ENCODE measurements at places on chromosomes 2 and 18.

- ATAC-seq = peak; percentile 100
Observed at GRCh38 chr2:200525882-200526651, at the start of gene SGO2. SGO2 (plus strand) TSS chr2:200526207; CDS start chr2:200532976, 6,769 bp downstream.

- no peak for ATAC-seq
Observed at GRCh38 chr18:25962176-25962575, 128.2 kb downstream of the SS18 start.

DNA sequence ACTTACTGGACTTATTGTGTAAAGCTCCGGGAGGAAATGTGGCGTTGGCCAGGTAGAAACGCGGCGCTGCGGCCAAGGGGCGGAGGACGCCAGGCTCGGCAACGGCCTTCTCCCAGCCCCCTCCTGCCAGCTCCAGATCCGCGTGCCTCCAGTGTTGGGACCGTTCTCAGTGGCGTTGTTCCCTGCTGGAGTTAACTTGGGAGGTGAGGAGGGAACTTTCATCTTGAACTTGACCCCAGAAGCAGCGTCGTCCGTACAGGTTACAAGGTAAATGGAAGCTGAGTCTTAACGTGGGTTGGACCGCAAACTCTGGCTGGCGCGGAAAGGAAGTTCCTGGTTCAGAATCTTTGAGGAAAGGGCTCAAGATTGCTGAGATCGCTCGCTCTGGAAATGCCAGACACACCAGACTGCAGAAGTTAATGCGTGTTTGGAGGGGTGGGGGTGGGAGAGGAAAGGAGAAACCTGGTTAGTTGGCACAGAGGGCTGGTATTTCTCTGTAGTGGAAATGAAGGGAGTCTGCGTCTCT, 1.3 kb downstream of the TANC1 start:
- ATAC-seq = no peak

GRCh38 chr2:156470975-156471583, 34.9 kb downstream of the GPD2 start:
- ATAC-seq = no peak

- ATAC-seq = no peak
Observed at GRCh38 chr18:68448736-68449135, 266.2 kb downstream of the TMX3 start.

DNA sequence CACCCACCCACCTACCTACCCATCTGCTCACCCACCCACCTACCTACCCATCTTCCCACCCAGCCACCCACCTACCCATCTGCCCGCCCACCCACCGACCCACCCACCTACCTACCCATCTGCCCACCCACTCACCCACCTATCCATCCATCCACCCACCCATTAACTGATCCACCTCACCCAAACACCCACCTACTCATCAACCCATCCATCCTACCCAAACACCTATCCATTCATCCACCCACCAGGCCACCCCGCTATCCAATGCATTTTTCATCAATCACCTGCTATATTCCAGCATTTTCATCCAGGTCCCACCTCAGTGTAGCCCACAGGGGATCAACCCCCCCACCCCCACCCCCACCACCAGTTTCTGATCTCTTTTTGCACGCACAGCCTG, 121.8 kb downstream of the GLI2 start:
- ATAC-seq = no peak

- no peak for ATAC-seq
Observed at GRCh38 chr2:29226375-29226774, 111.2 kb downstream of the CLIP4 start.

GRCh38 chr2:80852079-80852807, 547.7 kb upstream of the LRRTM1 start:
- ATAC-seq = no peak

GRCh38 chr2:119644186-119644585, 34.8 kb upstream of the TMEM177 start:
- no peak for ATAC-seq

- ATAC-seq = no peak
Observed at GRCh38 chr2:63484481-63484880, 103.8 kb downstream of the WDPCP start.

GRCh38 chr18:36580874-36581750, 247.7 kb downstream of the TPGS2 start:
- no peak for ATAC-seq

GRCh38 chr2:55103046-55103445, 52.8 kb upstream of the RTN4 start:
- ATAC-seq = no peak

DNA sequence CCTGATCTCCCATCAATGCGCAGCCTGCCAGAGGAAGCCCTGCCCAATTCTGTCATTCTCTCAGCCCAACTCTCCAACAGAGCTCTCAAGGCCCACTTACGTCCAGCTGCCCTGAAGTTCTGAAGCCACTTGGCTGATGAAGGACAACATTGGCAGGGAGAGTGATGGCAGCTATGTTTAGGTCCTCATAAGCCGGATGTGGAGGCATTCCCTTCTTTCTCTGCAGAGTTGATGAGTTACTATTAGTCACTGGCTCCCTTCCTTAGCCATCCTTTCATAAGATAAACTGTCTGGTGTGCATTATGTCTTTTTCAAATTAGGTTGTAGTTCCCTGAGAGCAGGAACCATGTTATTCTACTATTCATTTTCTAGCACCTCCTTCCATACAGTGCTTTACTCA, 22.5 kb upstream of the TACR1 start:
- no peak for ATAC-seq

DNA sequence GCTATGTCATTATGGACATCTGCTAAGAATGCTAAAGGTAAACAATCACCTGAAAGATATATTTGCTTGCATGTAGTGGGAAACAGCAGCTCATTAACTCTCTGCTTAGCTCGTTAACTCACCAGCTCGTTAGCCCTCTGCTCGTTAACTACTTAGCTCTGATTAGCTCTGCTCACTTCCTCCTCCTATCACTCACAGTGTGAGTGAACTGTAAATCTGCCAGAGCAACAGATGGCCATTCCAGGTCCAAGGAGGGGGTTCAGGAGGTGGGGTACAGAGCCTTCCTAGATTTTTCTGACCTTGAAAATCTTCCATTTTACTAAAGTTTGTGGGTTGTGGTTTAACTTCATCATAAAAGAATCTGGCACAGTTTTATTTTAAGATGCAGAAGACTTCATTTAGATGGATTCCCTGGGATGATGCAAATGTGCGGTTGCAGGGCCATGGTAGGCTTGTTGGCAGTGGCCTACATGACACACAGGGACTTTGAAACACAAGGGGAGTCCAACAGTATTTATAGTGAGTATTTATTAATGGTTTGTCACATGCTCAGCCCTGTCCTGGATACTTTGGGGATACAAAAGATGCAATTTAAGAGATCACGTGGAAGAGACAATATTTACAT, 1633.7 kb upstream of the CELF4 start:
- no peak for ATAC-seq

DNA sequence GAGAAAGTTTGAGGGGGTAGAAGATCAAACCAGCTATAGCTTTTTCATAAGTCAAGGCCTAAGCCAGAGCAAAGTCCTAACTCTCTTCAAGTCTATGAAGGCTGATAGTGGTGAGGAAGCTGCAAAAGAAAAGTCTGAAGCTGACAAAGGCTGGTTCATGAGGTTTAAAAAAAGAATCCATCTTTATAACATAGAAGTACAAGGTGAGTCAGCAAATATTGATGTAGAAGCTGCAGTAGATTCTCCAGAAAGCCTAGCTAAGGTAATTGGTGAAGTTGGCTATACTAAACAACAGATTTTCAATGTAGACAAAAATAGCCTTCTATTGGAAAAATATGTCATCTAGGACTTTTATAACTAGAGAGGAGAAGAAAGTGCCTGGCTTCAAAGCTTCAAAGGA, 141.4 kb upstream of the ZNF521 start:
- ATAC-seq = no peak

GRCh38 chr2:101617188-101617587, 80.3 kb upstream of the MAP4K4 start:
- no peak for ATAC-seq

DNA sequence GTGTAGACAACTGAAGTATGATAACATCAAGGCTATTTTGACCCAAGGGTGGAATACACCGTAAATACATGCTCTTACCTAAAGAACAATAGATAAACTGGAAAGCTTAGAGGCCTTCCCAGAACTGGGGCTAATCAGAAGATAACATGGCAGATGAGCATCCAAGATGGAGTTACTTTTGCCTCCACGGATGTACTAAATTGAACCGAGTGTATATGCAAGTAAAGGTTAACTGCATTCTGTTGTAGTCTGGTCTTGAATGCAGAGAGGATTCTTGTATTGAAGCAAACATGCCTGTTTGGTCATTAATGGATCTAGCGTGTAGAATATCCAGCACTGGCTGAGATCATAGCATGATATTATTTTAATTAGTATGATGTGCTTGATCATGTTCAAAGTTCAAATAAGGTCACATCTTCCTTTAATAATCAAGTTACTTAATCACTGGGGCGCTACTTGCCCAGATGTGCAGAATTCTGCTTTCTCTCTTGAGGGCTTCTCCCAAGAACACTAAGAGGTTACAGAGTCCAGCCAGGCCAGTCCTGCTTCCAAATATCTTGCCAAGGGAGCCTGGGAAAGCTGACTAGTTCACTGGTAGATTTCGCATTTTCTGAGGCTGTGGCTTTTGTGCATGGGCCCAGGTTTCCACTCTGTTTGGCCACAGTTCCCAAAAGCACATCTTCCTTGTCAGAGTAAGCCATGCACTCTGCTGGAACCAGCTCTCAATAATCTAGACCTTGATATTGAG, 37.5 kb upstream of the ACSL3 start:
- ATAC-seq = peak; percentile 8

- no peak for ATAC-seq
Observed at GRCh38 chr2:230685178-230685577, 27.5 kb upstream of the CAB39 start.

- ATAC-seq = no peak
Observed at GRCh38 chr2:30403592-30404312, 43.3 kb upstream of the LCLAT1 start.

DNA sequence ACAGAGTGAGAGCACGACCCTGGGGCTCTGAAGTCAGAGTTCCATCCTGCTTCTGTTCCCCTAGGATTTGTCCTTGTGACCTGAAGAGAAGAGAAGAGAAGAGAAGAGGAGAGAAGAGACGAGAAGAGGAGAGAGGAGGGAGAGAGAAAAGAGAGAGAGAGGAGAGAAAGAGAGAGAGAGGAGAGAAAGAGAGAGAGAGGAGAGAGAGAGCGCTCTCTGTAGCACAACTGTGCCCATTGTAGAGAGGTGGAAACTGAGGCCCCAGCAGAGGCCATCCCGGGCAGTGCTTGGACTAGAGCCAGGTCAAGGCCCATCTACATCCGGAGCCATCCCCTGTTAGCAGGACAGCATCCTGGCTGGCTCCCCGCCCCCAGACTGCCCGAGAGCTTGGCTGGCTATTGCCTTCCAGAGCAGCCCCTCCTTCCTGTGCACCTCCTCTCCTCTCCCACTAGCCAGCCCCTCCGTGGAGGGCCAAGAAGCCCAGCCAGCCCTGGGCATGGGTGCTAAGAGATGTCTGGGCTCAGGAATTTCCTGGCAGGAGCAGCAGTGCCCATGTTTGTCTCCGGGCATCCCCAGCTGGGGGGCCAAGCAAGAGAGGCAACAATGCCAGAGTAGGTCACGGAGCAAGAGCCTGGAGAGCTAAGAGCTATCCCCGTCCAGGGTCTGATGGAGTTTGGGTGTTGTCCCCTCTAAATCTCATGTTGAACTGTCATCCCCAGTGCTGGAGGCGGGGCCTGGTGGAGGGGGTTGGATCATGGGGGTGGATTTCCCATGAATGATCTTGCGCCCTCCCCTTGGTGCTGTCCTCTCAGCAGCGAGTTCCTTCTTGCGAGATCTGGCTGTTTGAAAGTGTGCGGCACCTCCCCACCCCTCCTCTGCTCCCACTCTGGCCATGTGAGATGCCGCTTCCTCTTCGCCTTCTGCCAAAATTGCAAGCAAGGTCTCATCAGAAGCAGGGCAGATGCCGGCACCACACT, 18.2 kb upstream of the GPR55 start:
- ATAC-seq = no peak

DNA sequence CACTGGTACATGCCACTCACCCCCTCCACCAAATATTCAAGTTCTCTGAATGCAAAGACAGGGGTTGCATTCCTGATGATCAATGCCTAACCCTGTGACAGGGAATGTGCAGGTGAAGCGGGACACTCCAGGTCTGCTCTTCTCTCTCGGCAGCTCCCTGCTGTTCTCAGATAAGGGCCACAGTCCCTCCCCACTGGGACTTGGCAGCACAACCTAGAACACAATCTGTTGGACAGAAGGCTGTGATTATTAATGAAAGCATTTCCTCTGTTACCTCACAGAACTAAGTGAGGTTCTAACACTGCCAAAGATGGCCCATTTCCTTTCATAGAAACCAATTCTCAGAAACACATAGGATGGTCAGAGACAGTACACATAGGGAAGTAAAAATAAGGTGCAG, 42.7 kb downstream of the VSNL1 start:
- ATAC-seq = no peak

DNA sequence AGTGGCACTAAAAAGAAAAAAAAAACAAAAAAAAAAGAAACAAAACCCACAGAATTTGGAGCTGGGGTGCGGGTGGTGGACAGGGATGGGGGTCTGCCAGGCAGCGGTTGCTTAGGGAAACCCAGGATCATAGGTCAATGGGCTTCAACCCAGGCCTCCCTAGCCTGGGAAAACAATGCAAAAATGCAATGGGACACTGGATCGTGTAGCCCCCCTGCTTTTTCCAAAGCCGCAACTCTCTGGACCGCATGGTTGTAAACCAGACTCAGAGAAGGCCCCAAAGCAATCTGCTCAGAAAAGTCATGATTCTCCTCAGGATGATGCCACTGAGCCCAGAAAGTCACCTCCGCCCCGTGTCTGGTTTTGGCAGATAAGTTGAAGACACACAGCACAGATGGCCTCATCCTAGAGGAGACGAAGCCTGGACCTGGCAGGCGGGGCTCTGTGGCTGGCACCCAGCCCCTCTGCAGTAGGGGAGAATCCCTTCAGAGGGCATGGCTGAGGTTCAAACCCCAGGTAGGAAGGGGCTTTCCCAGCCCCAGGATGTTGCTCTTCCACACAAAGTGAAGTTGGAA, 5.1 kb downstream of the DLX2 start:
- no peak for ATAC-seq

DNA sequence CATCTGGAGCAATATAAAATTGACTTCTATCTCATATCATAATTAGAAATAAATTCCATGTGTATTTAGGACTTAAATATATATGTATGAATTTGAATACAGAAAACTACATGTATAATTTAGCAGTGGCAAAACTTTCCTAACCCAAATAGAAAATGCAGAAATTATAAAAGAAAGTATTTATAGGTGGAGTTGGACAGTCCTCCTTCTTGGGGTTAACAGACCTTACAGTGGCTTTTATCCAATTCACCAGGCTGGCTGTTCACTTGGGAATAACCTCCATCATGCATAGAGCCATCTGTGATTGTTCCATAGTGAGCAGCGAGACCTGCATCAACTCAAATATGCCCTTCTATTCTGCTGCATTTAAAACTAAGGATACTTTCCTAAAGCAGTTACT, 8.3 kb downstream of the DDX1 start:
- ATAC-seq = no peak
